ENCODE measurements at places on chromosomes 2 and 18.

DNA sequence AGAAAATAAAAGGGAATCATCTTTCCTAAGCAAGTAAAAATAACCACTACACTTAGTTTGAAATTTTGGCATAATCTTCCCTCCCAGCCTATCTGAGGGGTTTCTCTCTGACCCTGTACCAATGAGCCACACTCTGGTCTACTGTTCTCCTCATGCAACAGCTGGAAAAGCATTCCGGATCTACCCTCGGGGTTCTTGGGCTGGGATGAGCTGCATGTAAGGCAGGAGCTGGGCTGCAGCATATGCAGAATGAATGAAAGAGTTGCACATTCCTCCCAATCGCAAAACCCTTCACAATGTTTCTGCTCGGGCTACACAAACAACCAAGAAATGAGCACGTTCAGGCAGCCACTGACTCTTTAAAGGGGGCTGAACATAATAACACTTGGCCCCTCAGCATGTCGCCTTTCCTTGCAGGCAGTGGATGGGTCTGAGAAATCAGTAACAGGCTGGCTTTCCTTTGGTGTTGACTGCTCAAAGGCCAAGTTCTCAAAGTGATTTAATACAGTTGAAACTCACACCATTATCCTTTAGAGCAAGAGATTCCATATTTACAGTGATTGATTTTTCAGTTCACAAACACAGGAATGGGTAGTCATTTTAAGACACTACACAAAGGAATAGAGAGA is 180.4 kb upstream of the ZFP36L2 start:
- DNase-seq, result no peak

DNA sequence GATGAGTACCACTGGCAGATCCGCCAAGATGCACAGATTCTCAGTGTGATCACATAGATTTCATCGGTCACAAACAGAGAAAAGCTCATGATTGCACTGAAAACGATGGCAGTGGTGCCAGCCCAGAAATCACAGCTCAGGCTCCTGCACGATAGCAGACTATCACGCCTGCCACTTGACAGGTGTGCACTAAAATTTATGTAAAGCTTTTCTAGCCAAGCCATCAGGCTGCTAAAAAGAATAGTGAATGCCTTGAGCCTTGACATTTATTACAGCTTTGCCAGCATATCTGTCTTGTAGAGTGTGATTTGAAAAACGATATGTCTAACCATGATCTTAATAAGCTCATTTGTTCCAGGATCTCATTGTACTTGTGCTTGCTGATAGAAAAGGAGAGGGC is 409.5 kb upstream of the CWC22 start:
- no peak for DNase-seq

GRCh38 chr18:49020621-49021021 is 69.9 kb upstream of the SMAD7 start:
- DNase-seq, result no peak

- DNase-seq, result peak; percentile 49
Measured at GRCh38 chr2:35410431-35411061, 945.0 kb upstream of the CRIM1 start.

GRCh38 chr2:85611217-85611704 is 605 bp downstream of the C2orf68 start:
- DNase-seq, result no peak

DNA sequence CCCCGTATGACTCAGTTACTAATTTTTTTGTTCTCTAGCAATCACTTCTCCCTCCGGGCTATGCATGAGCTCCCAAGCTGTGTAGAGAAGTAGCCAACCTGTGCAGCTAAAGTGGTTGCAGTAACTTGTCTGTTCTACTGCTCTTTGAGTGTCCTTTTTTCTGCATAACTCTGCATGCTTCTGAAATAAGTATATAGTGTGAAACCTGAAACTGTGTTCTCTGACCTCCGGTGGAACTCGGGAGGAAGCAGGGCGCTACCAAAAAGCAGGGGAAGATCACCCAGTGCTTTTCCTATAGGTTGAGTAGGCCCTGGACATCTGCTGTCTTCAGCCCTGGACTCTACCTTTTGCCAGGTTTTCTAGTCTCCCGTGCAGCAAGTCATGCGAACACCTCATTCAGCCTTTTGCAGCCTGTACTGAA is 47.8 kb downstream of the PHLPP1 start:
- DNase-seq, result no peak

DNA sequence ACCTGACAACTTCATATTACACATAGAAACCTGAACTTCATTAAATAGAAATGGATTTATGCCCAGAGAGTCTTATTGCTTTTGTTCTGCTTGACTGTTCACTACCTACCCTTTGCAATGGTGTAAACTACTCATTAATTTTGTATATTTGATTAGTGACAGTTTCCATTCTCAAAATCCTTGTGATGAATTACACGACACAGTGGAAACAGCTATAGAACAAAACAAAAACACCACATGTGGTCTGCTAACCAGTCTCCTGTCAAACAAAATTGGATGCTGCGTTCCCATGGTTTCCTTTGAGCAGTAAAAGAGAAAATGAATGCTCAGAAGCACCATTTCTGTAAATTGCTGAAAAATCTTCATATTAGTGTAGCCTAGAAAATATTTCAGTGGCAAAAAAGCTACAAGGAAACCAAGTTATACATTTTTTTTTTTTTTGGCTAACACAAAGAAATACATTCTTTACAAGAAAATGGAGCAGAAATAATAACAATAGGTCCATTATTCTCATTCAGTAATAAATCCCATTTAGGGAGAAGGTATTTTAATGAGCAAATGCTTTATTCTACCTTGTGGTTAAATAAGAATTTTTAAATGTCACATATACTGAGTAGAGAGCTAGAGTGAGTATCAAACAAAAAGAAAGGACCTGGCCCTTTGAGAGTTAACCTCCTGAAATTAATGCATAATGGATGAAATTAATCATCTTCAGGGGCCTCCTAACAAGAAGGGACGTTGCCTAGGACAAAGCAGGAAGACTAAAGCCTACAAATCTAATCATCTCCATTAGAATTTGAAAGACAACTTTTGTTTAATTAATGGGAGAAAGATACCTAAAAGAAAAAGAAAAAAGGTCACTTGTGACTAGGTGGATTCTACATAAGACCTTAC is 355.1 kb upstream of the ZC3H15 start:
- no peak for DNase-seq

- no peak for DNase-seq
Measured at GRCh38 chr2:171167352-171167997, 6.8 kb upstream of the TLK1 start.

DNA sequence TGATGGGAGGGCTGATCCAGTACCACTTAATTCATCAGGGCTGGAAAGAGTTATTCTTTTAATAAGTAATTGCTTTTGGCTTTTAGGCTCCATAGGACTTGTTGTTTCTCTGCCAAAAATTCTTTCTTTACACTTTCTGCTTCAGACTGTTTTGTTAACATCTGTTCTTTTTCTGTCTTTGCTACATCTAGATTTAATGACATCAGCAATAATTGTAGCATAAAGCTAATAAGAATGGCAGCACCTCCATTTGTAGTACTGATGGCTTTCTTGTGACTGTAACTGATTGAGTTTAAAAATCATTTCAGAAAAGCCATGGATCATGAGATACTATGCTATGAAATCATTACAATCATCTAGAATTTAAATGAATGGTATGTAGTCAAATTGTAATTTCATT is 46.4 kb upstream of the ACKR3 start:
- no peak for DNase-seq

DNA sequence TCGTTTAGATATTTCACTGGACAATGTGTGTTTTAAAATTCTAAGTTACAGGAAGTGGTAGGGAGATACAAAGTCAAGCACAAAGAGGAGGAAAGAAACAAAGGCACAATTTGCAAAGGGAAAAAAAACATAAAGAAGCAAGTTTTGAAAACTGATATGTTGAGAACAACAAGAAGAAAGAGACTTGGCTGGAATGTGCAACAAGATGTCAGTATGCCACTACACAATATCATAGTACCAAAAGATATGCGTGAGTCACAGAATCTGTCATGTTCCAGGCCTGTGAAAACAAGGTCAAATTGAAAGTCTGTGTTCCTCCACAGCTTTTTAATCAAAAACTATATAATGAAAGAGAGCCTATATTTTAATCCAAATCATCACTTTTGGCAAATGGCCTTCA is 12.0 kb downstream of the EXOC6B start:
- no peak for DNase-seq

DNA sequence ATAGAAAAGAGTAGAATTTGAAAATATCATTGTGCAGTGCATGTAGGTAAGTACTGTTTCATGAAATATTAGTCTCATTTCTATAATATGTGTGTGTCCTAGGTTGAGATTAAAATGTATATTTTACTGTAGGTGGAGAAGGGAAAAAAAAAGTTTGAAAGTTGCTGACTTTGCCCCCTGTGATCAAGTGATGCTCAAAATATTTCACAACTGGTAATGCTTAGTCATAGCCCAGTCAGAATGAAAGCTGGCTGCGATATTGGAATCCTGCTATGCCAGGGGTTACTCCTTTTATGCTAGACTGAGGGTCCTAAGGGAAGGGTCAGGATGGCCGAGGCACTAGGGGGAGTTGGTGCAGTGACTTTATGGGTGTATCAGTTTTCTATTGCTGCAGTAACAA is 19.5 kb upstream of the CFAP36 start:
- peak; percentile 77 for DNase-seq

DNA sequence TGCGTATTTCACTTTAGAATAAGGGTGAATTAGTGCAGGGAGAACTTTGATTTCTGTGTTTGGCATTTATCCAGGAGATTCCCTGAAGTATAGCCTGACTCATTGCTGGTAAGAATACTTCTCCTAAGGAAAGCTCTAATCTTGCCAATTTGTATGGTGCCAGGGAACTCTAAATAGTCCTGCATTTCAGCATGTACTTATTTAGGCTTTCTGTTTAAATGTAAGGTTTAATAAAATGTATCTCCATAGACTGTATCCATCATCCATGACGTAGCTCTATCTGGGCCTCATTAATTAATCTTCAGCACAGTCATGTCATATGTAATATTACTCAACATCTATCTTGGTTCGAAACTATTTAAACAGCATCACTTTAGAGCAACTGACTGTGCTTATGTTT is 127.7 kb downstream of the DOK6 start:
- no peak for DNase-seq

- DNase-seq, result no peak
Measured at GRCh38 chr2:118371515-118371914, 283.2 kb downstream of the INSIG2 start.

GRCh38 chr2:166614029-166614428 is 120.0 kb upstream of the SCN7A start:
- no peak for DNase-seq

- no peak for DNase-seq
Measured at GRCh38 chr18:69996951-69997798, 49.5 kb upstream of the CD226 start.

DNA sequence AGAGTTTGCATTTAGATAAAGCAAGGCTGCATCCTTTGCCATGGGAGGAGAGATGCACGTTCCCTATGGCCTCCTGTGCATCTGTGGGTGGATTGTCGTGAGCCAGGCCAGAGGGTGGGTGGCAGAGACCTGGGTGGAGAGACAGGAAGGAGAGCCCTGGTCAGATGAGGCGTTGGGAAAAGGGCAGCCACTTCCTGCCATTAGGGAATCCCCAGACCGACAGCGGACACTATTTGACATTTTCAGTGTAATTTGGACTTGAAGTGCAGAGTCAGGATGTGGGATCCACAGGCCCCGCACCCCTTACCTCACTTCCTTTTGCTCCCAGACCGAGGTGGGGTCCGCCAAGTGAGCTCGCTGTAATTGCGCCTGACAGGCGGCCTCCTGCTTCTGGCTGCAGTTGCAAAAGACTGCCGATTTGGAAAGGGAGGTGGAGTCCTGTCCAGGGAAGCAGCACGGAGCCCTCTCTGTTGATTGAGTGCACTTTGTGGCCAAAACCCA is 150.0 kb downstream of the DYSF start:
- DNase-seq, result peak; percentile 72

- DNase-seq, result peak; percentile 5
Measured at GRCh38 chr2:24793761-24794435, 673 bp downstream of the CENPO start.

- DNase-seq, result peak; percentile 46
Measured at GRCh38 chr2:169114056-169114455, 44.7 kb downstream of the DHRS9 start.

DNA sequence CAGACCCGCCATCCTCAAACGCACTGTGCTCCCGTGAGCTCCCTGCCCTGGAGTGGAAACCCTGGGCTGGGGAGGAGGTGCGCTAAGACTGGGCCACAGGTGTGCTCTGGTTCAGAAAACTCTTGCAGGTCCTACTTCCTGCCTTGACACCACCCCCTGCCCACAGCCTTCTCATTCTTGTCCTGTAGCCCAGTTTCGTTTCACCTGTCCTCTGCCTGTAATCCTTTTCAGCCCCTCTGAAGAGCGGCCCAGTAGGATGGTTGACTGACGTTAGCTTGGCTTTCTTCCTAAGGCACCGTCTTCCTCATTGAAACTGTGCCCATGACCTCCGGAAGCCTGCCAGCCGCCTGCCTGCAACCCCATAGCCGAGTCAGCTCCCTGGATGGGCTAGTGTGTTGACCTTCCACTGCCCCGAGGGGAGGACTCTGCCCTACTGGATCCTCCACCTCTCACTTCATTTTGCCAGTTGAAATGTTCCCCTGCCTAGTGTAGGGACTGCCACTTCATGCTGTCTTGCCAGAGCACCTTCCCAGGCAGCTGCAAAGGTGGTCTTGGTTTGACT is 116.9 kb downstream of the AGAP1 start:
- no peak for DNase-seq

- DNase-seq, result peak; percentile 69
Measured at GRCh38 chr2:143083636-143084035, 45.6 kb upstream of the ARHGAP15 start.

- no peak for DNase-seq
Measured at GRCh38 chr2:164642946-164643555, 21.8 kb upstream of the GRB14 start.

- no peak for DNase-seq
Measured at GRCh38 chr2:154537024-154537423, 161.5 kb upstream of the KCNJ3 start.

- DNase-seq, result no peak
Measured at GRCh38 chr2:178731300-178731699, 75.9 kb downstream of the TTN start.

DNA sequence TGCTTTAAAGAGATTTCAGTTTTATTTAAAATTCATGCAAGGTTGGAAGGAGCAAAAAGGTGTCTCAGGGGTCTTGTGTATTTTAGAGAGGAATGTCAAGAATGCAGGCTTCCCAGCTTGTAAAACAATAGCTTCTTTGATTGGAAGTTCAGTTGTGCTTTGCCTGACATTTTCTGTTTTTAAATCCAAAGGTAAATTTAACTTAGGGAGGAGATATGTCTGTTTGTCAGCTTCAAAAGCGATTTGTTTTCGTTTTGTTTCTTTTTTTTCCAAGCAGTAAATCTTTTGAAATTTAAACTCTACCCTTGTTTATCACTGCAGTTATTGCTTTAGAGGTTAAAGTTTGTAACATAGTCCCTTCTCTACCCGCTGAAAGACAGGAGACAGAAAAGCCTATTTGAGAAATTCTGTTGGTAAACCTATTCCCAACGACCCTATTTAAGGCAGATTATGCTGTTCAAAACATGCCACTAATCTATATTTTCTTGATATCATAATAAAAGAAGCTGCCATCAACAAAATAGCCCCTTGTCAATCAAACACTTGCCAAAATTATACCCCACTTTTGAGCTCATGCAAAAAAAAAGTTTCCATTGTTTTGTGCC is 639.6 kb downstream of the IRS1 start:
- no peak for DNase-seq

All from inflammatory macrophage (primary cell).